Ammon's horn (tissue), 1 donor: ENCODE measurements at places on chromosomes 6 and 20.

DNA sequence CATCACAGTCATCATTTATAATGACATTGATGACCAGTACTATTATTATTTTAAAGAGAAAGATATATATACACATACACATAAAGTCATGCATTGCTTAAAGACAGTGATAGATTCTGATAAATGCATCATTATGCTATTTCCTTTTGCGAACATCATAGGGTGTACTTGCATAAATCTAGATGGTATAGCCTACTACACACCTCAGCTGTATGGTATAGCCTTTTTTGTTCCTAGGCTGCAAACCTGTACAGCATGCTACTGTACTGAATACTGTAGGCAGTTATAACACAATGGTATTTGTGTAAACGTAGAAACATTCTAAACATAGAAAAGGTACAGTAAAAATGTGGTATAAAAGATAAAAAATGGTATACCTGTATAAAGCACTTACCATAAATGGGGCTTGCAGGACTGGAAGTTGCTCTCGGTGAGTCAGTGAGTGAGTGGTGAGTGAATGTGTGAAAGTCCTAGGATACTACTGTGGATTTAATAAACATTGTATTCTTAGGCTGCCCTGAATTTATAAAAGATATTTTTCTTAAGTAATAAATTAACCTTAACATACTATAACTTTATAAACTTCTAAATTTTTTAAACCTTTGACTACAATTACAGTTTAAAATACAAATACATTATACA lies 23.9 kb downstream of the QKI start:
- DNase-seq, result no peak

- no peak for DNase-seq
These were observed 520.4 kb downstream of the FRK start for GRCh38 chr6:115540077-115540869.

DNA sequence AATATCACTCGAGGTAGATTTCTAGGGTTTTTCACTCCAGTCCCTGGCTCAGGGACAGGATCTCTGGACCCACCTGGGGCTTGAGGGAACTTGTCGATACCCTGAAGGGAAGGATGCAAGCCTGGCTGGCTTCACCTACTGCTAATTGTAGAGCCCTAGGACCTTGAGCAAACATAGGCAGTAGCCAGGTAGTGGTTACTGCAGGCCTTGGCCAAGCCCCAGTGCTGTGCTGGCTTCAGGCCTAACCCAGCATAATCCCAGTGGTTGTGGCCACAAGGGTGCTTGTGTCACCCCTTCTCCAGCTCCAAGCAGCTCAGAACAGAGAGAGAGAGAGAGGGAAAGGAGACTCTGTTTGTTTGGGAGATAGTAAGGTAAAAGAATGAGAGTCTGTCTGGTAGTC lies 5.8 kb upstream of the MCM9 start:
- DNase-seq, result no peak

- DNase-seq, result no peak
These were observed 468 bp downstream of the TRDN start for GRCh38 chr6:123636282-123636681.

DNA sequence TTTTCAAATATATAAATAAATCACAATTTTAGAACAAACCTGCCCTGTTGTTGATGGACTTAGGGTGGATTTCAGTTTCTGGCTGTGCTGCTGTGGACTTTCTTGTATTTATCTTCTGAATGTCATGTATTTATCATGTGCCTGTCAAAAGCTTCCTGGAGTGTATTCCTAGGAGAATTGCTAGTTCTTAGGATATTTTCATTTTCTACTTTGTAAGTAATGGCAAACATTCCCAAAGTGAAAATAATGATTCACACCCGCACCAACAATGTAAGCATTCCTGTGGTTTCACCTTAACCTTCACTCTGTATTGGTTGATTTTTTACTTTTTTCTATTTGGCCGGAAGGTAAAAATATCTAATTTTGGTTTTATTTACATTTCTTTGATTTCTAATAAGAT lies 387.8 kb downstream of the SMOC2 start:
- DNase-seq, result no peak

DNA sequence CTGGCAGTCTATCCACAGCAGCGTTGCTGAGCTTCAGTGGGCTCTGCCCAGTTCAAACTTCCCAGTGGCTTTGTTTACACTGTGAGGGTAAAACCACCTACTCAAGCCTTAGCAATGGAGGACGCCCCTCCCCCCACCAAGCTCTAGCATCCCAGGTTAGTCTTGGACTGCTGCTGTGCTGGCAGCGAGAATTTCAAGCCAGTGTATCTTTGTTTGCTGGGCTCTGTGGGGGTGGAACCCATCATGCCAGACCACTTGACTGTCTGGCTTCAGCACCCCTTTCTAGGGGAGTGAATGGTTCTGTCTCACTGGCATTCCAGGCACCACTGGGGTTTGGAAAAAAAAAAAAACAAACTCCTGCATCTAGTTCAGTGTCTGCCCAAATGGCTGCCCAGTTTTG lies 249.7 kb upstream of the SYNCRIP start:
- no peak for DNase-seq

- DNase-seq, result no peak
These were observed 113.4 kb downstream of the NRN1 start for GRCh38 chr6:5893295-5893694.

GRCh38 chr6:113018351-113019151 lies 671.4 kb downstream of the RFPL4B start:
- DNase-seq, result peak; percentile 8

DNA sequence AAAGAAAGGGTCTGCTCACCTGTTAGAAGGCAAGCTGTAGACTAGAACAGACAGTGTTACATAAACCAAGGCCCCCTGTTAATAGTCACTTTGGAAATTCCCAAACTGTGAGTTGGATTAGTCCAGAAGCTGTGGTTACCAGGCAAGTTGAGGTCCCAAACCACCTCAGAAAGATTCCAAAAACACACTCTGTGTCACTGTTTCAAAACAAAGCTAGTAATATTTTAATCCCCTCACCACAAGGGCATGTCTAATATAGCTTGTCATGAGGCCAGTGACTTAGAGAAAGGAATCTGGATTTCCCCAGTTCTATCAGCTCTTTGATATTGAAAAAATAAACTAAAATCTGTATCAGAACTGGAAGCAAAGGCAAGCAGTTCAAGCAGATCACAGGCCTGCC lies 244.6 kb downstream of the HAO1 start:
- DNase-seq, result no peak

GRCh38 chr6:109296452-109296851 lies 85.8 kb downstream of the CD164 start:
- no peak for DNase-seq

DNA sequence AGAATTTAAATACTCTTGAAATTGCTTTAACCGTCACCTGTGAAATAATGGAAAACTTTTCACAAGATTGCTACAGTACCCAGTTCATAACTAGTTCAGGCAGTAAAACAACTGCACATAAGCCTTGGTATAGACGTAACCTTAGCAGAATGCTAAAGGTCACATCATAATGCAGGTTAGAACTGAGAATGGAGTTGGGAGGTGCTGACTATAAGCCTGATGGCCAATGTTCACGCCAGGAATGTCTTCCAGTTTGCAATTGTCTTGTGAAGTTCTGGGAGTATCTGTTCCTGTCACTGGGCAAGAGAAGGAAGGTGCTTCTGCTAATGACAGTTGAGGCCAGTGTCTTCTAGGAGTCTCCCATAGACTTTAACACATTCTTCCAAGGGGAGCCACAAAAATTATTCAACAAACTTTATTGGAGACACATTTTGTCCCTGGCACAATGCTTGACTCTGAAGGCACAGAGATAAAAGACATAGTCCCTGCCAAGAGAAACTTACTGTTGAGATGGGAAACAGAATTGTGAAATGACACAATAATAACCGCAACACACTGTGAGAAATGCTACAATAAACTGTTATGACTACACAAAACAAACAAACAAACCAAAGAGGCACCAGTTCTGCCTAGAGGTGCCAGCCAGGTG lies 24.6 kb upstream of the CEP162 start:
- no peak for DNase-seq

GRCh38 chr20:62486484-62486883 lies 10.7 kb upstream of the GATA5 start:
- DNase-seq, result no peak

DNA sequence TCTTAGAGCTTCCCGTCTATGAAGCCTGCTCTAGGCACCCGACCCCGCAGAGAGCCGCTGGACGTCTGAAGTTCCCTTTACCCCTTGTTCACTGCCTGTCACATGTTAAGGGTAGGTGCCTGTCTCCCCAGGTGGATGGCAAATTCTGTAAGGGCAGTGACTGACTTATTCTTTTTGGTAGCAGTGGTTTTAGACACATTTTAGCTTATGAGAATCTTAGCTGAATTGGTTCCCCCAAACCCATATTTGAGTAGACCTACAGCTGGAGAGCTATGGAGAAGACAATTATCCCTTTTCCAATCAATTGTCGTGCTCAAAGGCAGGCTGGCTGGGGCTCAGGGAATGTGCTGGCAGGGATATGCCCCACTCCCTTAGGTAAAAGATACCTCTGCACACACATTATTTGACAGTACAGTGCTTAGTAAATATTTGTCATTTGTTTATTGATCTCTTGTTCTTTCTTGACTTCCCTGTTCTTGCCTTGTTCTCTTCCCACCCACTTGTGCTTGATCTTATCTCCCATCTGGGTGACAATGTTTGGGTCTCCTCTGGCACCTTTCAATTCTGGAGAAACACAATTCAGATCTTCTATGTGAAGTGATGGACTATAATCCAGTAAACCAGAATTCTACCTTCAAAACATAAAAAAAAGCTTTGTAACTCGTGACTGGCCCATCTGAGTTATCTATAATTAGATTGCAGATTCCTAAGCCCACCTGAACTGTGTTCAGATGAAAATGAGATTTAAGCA lies 114.3 kb upstream of the SLC2A12 start:
- no peak for DNase-seq

DNA sequence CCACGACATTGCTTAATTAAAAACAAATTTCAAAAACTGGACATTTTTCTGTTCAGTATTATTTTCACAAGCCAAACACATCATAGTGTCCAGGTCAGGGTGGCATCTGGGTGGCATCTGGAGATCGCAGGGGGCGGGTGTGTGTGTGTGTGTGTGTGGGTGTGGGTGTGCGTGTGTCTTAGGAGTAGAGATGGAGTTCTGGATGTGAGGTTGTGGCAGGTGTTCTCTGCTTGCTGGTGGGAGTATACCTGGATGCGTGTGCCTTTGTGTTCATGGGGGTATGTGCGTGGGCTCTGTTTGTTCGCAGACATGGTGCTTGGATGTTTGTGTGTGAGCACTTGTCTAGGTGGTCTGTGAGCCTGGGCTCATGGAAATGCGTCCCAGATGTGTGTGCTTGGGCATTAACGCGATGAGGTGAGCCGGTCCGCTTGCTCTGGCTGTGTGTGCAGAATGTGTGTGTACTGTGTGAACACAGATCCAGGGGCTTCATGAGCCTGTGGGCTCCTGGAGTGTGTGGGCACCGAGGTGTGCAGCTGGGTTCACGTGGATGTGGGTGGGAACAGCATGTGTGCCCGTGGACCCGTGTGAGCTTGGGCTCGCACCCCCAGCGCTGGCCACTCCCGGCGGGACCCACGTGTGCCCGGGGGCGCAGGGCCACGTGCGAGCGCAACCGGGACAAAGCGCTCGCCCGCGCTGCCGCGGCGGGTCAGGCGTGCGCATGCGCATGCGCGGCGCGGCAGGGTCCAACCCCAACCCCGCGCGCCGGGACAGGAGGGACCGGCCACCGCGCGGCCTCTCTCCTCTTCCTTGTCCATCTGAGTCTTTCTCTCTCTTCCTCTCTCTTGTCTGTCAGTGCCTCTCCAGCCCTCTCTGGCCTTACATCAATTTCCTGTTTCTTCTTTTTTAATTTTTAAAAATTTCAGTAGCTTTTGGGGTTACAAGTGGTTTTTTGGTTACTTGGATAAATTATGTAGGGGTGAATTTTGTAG lies 60.4 kb downstream of the SRC start:
- no peak for DNase-seq

DNA sequence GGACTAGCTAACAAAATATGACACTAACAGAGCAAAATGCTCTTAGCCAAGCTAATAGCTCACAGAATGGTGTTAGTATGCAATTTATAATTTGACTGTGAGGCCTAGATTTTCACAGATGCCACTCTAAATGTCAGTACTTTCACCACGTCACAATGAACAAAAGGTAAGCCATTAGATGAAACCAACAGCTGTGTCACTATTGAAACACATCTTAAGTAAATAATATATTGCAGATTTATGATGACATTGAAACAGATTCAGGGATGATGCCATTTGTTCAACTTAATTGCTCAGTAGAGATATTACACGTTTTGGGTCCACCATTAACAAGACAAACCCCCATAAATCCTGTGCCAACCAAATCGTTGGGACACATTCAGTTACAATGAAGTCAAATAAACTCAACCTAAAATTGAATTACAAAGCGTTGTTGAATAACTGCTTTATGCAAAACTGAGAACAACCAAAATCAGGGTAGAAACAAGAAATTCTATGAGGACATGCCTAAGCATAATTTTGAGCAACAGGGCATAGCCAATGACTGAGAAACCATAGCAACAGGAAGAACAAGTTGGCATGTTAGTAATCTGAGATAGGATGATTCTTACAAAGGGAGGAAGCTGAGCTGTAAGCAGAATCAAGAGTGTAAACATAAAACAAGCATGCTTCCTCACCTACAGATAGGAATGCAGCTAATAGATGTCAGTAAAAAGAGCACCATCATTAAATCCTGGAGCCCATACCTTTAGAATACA lies 85.6 kb upstream of the KHDRBS2 start:
- DNase-seq, result peak; percentile 19

DNA sequence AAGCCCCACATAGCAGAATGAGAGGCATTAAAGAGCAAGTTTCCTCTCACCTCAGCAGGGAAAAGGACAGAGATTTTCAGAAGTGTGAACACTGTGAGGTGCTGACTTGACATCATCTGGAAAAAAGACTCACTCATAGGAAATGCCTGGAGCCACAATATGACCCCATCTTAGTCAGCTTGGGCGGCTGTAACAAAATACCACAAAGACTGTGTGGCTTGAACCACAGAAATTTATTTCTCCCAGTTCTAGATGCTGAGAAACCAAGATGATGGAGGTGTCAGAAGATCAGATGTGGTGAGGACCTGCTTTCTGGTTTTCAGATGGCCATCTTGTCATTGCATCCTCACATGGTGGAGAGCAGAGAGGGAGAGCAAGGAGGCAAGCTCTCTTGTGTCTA lies 253.1 kb downstream of the ADGB start:
- DNase-seq, result no peak

GRCh38 chr20:3997446-3997845 lies 17.9 kb downstream of the RNF24 start:
- DNase-seq, result no peak

DNA sequence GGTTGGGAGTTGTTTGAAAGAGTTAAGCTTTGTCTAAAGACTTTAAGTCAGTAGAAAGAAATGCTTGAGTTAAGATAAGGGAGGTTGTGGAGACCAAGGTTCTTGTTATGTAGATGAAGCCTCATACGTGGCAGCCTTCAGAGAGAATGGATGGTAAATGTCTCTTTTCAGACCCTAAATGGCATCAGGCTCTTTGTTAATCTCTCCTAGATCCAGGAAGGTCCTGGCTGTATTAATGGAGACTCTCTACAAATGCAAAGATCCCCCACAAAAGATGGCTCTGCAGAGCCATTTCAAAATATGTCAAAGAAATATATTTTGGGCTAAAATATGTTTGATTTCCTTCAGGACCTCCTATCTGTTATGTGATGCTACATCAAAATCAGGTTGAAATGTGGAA lies 161.6 kb downstream of the ADAT2 start:
- no peak for DNase-seq

- no peak for DNase-seq
These were observed 12.0 kb downstream of the AGPAT4 start for GRCh38 chr6:161261816-161262215.
